Activated T-helper 2 cell treated with anti-CD3 and anti-CD28 coated beads, Interferon-gamma antibody, Interleukin-2, Interleukin-4, amounts not matched to agents 10 μg/mL and 5 μg/mL and 100 μg/mL, durations not matched to agents 14 hours and 24 hours and 36 hours (primary cell): ENCODE measurements at places on chromosomes 4 and X.
A peak's percentile ranks its signal among the peaks of the same experiment; 100 is the strongest.

DNA sequence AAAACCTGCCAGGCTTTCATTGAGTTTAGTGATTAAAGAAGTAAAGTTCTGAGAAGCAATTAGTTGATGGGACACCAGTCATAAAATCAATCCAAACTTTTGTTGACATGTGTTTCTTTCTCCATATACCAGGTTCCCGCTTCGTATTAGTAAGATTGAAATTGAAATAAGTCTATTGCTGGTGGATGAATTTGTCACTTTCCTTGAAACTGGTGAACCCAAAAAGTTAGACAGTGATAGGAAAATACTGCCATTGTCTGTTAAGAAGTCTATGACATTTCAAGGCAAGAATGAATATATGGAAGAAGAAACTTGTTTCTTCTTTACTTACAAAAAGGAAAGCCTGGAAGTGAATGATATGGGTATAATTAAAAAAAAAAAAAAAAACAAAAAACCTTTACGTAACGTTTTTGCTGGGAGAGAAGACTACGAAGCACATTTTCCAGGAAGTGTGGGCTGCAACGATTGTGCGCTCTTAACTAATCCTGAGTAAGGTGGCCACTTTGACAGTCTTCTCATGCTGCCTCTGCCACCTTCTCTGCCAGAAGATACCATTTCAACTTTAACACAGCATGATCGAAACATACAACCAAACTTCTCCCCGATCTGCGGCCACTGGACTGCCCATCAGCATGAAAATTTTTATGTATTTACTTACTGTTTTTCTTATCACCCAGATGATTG lies at the start of gene CD40LG:
Gene CD40LG (plus strand): TSS at position 482 of the 684 bp plus-strand sequence. CDS start 91 bp downstream, at position 573.
- no peak for DNase-seq
- H3K4me3 ChIP-seq, result peak within 1 kb of the TSS; percentile 97
- H3K4me1 ChIP-seq, result peaks cover 49% of the 10 kb centered on the region

DNA sequence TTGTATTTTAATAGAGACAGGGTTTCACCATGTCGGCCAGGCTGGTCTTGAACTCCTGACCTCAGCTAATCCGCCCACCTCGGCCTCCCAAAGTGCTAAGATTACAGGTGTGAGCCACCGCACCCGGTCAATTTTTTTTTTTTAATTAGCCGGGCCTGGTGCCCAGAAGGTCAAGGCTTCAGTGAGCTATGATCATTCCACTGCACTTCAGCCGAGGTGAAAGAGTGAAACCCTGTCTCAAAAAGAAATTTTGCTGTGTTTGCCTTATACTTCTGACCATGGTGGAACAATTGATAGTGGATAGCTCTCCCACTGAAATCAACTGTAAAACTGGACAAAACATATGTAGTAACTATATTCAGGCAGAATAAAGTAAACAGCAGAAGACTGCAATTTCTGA lies 24.0 kb upstream of the SMIM14 start:
- peaks cover 4% of the 10 kb centered on the region for H3K27me3 ChIP-seq
- H3K36me3 ChIP-seq, result no peaks in the 10 kb centered on the region
- H3K4me1 ChIP-seq, result no peaks in the 10 kb centered on the region
- no peak for DNase-seq
- H3K4me3 ChIP-seq, result no peak overlapping the region
- no peak overlapping the region for H3K27ac ChIP-seq

DNA sequence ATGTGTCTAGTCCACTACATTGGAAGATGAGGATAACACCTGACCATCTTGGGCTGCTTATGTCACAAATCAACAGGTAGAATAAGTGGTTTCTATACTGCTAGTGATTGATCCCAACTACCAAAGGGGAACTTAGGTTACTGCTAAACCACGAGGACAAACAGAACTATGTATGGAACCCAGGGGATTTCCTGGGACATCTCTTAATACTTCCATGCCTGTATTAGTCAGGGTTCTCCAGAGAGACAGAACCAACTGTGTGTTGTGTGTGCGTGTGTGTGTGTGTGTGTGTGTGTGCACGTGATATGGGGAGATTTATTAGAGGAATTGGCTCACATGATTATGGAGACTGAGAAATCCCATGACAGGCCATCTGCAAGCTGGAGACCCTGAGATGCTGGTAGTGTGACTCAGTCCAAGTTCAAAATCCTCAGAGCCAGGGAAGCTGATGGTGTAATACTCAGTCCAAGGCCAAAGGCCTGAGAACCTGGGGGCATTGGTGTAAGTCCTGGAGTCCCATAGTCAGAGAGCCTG lies 16.2 kb upstream of the AFF1 start:
- DNase-seq, result no peak

GRCh38 chr4:40502934-40503333 lies 126.7 kb downstream of the RBM47 start:
- peak overlapping the region; percentile 28 for H3K4me3 ChIP-seq
- peak overlapping the region; percentile 88 for H3K27ac ChIP-seq
- DNase-seq, result no peak
- peaks cover 11% of the 10 kb centered on the region for H3K36me3 ChIP-seq
- no peaks in the 10 kb centered on the region for H3K27me3 ChIP-seq

GRCh38 chr4:101128473-101128872 lies 218.9 kb downstream of the PPP3CA start:
- H3K27ac ChIP-seq, result no peak overlapping the region
- H3K27me3 ChIP-seq, result no peaks in the 10 kb centered on the region
- DNase-seq, result no peak
- no peak overlapping the region for H3K4me3 ChIP-seq
- H3K36me3 ChIP-seq, result peaks cover 4% of the 10 kb centered on the region
- peaks cover 5% of the 10 kb centered on the region for H3K4me1 ChIP-seq

- peaks cover 53% of the 10 kb centered on the region for H3K36me3 ChIP-seq
- no peaks in the 10 kb centered on the region for H3K27me3 ChIP-seq
- peaks cover 44% of the 10 kb centered on the region for H3K4me1 ChIP-seq
- peak overlapping the region; percentile 69 for H3K4me3 ChIP-seq
Measured at GRCh38 chrX:1521459-1521956, 15.5 kb downstream of the P2RY8 start.

DNA sequence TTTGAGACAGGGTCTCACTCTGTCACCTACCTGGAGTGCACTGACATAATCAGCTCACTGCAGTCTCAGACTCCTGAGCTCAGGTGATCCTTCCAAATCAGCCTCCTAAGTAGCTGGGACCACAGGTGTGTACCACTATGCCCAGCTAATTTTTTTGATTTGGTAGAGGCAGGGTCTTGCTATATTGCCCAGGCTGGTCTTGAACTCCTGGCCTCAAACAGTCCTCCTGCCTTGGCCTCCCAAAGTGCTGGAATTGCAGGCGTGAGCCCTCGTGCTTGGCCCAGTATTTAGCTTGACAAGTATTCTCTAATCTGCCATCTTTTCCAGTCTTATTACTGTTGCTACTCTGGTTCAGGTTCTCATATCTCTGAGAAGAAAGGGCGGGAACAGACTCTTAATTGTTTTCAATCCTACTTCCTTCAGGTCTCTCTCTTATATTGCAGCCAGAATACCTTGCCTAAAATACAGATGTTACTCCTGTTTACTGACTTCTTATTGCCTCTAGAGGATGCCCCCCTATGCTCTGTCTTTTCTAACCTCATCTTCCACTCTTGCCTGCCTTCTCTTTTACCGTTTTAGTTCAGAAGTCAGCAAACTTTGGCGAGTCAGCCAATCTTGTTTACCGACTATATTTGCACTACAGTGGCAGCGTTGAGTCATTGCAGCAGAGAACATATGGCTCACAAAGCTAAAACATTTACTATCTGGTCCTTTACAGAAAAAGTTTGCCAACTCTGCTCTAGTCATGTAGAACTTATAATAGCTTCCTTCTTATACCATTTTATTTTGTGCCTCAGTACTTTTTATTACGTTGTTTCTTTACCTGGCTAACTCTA lies 19.0 kb downstream of the MRPL1 start:
- peak overlapping the region; percentile 50 for H3K27ac ChIP-seq
- no peak overlapping the region for H3K4me3 ChIP-seq
- peaks cover 68% of the 10 kb centered on the region for H3K36me3 ChIP-seq
- DNase-seq, result no peak

GRCh38 chr4:150032541-150032940 lies 45.7 kb upstream of the DCLK2 start:
- H3K36me3 ChIP-seq, result no peaks in the 10 kb centered on the region
- DNase-seq, result no peak
- H3K27me3 ChIP-seq, result peaks cover 3% of the 10 kb centered on the region
- no peak overlapping the region for H3K4me3 ChIP-seq
- no peaks in the 10 kb centered on the region for H3K4me1 ChIP-seq

- no peaks in the 10 kb centered on the region for H3K27me3 ChIP-seq
- no peak overlapping the region for H3K4me3 ChIP-seq
- no peak for DNase-seq
- H3K27ac ChIP-seq, result no peak overlapping the region
- no peaks in the 10 kb centered on the region for H3K36me3 ChIP-seq
- H3K4me1 ChIP-seq, result no peaks in the 10 kb centered on the region
Measured at GRCh38 chr4:90211174-90211573, 84.0 kb downstream of the CCSER1 start.

- H3K4me3 ChIP-seq, result no peak overlapping the region
- H3K36me3 ChIP-seq, result no peaks in the 10 kb centered on the region
- peaks cover 10% of the 10 kb centered on the region for H3K4me1 ChIP-seq
- DNase-seq, result no peak
Measured at GRCh38 chr4:80434238-80434637, 98.7 kb downstream of the CFAP299 start.

DNA sequence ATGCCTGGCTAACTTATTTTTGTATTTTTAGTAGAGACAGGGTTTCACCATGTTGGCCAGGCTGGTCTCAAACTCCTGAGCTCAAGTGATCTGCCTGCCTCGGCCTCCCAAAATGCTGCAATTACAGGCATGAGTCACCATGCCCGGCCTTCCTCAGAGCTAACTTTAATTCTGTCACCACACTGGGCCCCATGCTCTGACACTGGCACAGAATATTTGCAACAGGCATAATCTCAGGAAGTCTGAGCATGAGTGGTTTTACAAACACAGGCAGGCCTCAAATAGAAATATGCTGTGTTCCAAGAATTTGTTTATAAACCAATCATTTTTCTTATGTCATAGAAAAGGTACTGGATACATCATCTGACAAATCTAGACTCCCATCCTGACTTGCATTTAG lies 32.7 kb upstream of the FAM9C start:
- H3K27ac ChIP-seq, result peak overlapping the region; percentile 90
- peaks cover 56% of the 10 kb centered on the region for H3K4me1 ChIP-seq
- DNase-seq, result peak; percentile 19
- peaks cover 5% of the 10 kb centered on the region for H3K36me3 ChIP-seq
- H3K27me3 ChIP-seq, result no peaks in the 10 kb centered on the region
- H3K4me3 ChIP-seq, result no peak overlapping the region

DNA sequence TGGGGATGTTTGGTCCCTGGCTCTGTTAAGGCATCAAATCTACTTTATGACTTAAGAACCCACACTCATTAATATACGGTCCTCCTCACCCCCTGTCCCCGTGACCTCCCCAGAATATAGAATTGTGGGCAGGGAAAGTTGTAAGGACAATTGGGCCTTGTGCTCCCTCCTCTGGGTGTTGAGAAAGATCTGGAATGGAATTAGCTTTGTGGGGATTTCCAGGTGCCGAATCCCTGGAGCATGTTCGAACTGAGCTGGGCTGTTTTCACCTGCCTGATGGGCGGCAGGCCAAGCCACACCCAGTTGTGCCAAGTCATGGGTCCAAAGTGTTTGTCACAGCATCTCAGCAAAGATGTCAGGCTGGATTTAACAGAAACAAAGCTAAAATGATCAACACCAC lies 349.3 kb upstream of the KLF3 start:
- H3K27ac ChIP-seq, result no peak overlapping the region
- H3K36me3 ChIP-seq, result peaks cover 15% of the 10 kb centered on the region
- H3K4me1 ChIP-seq, result peaks cover 42% of the 10 kb centered on the region
- no peak for DNase-seq
- no peak overlapping the region for H3K4me3 ChIP-seq

DNA sequence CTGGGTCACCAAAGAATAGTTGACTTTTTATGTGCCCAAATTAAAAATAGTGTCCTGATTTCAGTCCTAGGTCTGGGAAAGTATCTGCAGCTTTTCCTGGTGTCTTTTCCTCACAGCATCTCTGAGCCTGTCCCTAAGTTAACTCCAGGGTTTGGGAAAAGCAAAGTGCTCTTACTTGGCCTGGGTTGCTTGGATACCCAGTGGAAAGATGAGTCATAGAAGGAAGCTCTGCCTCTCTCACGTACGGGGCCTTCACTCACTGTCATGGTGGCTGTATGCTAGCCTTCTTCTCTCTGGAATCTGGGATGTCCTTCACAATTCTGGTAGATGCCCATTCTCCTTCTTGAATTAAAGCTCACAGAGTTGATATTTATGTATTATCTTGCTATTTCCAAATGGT lies 607.3 kb downstream of the ANKRD50 start:
- H3K4me3 ChIP-seq, result no peak overlapping the region
- H3K27me3 ChIP-seq, result no peaks in the 10 kb centered on the region
- no peaks in the 10 kb centered on the region for H3K36me3 ChIP-seq
- no peaks in the 10 kb centered on the region for H3K4me1 ChIP-seq

DNA sequence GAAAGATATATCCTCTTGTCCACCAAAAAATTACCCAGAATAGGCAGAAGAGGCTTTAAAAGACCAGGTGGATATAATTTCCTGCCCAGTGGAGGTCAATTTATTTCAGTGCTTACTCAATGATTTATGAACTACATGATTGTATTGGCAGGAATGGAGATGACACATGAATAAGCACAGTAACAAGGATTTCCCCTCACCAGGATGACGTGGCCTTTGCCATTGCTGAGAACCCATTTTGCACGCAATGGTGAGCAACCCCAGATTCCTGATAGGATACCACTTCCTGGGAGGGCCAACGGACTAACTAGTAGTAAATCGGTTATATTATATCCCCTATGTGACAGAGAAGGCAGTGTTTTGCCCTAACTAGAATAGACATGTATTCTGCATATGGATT lies 11.6 kb upstream of the TTC29 start:
- DNase-seq, result no peak
- no peaks in the 10 kb centered on the region for H3K4me1 ChIP-seq
- no peaks in the 10 kb centered on the region for H3K36me3 ChIP-seq

- H3K4me3 ChIP-seq, result no peak overlapping the region
- no peaks in the 10 kb centered on the region for H3K4me1 ChIP-seq
- no peak for DNase-seq
- H3K27ac ChIP-seq, result no peak overlapping the region
Measured at GRCh38 chr4:150591406-150591805, 9.5 kb downstream of the MAB21L2 start.

DNA sequence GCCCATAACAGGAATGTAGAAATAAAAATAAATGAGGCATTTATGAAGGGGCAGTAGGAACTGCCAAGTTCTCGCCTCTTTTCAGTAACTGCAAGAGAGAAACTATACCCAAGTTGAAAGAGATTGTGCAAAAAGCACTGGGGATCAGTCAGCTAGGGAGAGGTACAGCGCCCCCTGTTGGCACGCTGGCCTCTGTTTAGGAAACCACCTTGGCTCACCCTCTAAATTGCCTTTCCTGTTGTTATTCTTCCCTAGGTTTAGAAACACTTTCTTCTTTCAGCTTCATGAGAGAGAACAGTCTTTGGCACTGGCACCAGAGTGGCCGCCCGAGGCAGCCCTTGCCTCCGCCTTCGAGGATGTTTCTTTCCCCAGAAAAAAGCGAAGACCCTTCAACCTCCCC lies 348.5 kb downstream of the MID1IP1 start:
- no peak for DNase-seq
- H3K36me3 ChIP-seq, result no peaks in the 10 kb centered on the region
- H3K4me3 ChIP-seq, result no peak overlapping the region
- no peak overlapping the region for H3K27ac ChIP-seq
- H3K27me3 ChIP-seq, result no peaks in the 10 kb centered on the region
